Lung (tissue), 17 donors: ENCODE measurements at places on chromosomes 3 and 15. TPM values are rescaled to one million over a fixed set of nuclear protein-coding genes. Genes with fewer than 3 reads are reported as not detected.

SLC9C1 gene
- not detected for polyA plus RNA-seq

METTL6 gene
- 8.6 TPM for polyA plus RNA-seq

SEMA5B gene
- 0.65 TPM for polyA plus RNA-seq

DNA sequence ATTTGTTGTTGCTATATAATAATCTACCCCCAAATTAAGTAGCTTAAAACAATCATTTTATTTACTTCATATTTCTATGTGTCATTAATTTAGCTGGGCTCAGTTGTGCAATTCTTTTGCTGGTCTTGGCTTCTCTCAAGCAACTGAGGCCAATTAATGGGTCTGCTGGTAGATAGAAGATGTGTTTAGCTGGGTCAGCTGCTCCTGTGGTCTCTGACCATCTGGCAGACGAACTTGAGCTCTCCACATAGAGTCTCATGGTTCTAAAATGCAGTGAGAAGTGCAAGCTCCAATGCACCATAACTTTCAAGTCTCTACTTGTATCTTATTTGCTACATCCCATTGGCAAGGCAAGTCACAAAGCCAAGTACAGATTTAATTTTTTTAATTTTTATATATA, 515.6 kb downstream of the ZIC1 start:
- DNase-seq: no peak

- DNase-seq: peak; percentile 87
Measured at GRCh38 chr3:74075241-74075640, 450.5 kb upstream of the PDZRN3 start.

GRCh38 chr3:197846491-197846890, 55.4 kb downstream of the LRCH3 start:
- no peak for DNase-seq

- no peak for DNase-seq
Measured at GRCh38 chr15:52080706-52081392, 31.7 kb downstream of the BCL2L10 start.

GRCh38 chr15:77440378-77440999, 19.8 kb downstream of the HMG20A start:
- peak; percentile 47 for DNase-seq

DNA sequence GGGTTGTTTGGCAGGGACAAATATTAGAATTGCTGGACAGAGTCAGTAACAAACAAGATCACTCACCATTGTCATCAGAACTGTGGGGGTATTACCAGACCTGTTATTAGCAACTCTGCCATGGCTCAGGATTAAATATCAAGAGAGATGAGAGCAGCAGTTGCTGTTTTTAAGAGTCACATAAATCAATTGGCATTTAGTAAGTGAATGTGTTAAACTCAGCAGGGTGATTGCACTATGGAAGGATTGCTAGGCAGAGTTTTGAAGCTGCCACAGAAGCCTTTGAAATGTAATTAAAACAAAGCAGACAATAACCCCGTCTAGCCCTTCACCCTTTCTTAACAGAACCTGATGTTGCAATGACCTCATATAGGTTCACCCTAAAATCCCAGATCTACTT, 238.8 kb downstream of the GAP43 start:
- no peak for DNase-seq
